ENCODE measurements at places on chromosomes 5 and 9.

DNA sequence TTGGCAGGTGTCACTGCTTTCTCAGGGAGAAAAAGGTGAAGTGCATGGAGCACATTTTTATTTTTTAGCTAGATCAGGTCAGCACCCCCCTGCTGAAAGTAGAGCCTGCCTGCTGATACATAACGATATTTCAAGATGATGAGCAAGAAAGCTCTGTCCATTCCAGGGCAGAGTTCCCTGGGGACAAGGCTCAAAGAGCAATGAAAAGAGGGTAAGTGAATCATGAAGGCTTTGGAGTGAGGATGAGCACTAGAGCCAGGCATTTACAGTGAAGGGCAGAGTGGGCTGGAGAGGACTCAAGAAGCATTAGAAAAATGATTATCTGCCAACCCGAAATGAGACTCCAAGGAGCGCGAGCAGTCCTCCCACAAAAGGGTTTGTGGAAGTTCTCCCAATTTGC is 345.7 kb downstream of the TLE4 start:
- peak; percentile 60 for DNase-seq

DNA sequence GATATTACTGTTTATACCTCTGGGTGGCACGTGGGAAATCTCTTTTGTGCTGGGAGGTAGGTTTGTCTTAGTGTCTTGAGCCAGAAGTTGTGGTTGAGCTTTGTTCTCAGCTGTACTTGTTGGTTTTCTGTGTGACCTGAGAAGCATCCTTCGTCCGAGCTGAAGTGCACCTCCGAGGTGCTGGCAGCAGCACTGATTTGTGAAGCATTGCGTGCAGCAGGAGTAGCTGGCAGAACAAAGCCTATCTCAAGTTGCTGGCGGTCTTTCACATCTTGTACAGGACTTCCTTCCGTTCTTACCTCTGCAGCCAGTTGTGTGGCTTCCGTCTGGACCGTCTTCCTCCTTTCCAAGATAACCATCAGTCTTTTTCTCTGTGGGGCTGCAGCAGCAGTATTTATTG is 4.3 kb downstream of the PRRC2B start:
- no peak for DNase-seq

DNA sequence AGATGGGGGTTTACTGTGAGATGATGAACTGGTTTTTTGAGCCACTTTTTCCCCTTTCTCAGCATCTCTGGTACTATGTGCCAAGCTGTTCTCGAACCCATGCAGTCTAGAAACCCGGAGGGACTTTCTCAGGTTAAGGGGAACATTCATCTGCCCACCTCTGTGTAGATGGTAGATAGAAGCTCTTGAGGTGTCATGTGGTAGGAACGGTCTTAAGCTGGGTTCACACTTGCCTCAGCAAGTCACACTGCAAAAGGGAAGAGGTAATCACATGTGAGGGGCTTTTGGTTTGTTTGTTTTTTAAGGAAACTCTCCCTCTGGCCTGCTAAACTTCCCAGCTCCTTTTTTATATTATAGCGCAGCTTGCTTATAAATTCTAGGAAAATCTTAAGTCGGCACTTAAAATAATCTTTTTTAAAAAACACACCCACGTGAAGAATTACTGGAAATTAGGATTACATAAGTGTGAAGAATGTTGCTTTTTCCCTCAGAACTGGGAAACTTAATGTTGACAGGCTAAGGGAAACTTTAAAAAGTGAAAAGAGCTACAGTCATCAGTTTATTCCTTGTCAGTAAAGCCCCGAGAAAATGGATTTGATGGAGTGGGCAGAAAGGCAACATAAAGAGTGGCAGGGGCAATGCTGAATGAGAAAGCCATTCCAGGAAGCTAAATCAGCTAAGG is 430.3 kb downstream of the ARHGEF28 start:
- DNase-seq: no peak

DNA sequence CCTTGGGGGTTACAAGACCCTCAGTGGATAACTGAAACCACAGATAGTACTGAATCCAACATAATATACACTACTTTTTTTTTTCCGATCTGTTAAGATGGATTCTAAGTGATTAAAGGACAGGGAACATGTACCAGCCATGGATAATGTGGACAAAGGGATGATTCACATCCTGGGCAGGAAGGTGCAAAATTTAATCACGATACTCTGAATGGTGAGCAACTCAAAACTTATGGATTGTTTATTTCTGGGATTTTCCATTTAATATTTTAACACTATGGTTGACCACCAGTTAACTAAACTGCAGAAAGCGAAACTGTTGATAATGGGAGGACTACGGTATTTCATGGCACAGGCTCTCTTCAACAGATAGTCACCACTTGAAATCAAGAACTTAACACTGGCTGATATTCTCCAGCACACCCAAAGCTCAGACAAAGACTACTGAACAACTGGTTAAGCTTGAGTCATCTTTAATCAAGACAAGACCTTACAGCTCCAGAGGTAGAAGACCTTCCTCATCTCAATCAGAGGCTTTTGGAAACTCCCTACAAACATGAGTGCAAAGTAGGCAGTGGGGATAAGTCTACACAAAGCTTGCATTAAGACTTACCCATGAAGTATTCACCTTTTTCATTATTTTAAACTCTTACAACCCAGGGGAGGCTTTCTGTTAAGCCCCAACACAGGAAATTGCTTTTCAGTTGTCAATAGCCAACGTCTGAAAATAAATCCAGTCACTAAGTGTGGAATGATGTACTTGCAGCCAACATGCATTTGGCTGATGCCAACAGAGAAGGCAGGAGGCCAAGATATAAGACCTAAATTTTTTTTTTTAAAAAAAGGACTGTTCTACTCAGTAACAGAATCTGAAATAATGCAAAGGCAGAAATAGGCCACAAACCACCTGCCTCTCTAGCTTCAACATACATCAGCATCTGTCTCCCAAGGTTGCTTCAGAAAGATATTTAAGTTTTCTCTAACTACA is 78.7 kb downstream of the ELAVL2 start:
- DNase-seq: no peak

GRCh38 chr5:17277907-17278306 is 60.5 kb downstream of the BASP1 start:
- no peak for DNase-seq

All from NCI-H187 (cell line).